Mucosa of gallbladder (tissue), 1 donor: ENCODE measurements at places on chromosomes 6 and 20. TPM values are rescaled to one million over a fixed set of nuclear protein-coding genes. Genes with fewer than 3 reads are reported as not detected.

- no peak for DNase-seq
Measured at GRCh38 chr20:57259121-57259937, 7.1 kb downstream of the BMP7 start.

DNA sequence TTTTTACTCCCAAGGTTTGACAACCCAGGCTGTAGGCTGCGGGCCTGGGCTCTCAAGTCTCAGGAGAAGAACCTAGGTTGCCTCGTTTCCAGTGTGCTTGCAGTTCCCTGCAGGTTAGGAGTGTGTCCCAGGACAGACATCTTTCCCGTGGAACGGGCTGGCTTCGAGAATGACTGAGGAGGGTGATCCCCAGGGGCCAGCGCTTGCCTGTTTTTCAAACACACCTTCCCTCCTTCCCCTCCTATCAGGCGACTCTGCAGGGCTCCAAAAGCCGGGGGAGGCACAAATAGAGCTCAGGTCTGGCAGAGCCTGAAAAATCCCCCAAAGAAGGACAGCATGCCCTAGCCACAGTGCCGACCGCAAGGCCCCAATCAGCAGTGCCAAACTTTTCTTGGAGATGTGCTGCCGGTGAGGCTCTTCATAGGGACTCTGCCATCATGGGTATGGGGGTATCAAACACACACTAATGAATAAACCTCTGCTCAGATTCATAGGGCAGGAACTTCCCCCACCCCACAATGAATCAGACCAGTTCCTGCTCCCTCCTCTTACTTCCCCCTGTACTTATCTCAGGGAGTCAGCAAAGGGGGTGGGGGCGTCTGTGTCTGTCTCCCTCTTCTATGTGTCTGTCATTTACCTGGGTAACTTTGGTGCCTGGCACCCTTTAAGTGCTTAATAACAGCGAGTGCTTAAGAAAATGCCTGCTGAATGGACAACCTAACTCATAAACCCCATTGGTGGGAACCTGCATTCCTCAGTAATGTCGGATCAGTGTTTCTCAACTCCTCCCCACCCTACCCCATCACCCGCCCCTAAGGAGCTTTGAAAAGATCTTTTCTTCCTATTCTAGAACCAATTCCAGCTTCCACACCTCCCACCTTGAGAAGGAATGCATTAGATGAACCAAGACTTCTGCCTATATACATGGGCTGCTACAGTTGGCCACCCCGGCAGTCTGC lies 1.6 kb downstream of the KCNG1 start:
- no peak for DNase-seq

DNA sequence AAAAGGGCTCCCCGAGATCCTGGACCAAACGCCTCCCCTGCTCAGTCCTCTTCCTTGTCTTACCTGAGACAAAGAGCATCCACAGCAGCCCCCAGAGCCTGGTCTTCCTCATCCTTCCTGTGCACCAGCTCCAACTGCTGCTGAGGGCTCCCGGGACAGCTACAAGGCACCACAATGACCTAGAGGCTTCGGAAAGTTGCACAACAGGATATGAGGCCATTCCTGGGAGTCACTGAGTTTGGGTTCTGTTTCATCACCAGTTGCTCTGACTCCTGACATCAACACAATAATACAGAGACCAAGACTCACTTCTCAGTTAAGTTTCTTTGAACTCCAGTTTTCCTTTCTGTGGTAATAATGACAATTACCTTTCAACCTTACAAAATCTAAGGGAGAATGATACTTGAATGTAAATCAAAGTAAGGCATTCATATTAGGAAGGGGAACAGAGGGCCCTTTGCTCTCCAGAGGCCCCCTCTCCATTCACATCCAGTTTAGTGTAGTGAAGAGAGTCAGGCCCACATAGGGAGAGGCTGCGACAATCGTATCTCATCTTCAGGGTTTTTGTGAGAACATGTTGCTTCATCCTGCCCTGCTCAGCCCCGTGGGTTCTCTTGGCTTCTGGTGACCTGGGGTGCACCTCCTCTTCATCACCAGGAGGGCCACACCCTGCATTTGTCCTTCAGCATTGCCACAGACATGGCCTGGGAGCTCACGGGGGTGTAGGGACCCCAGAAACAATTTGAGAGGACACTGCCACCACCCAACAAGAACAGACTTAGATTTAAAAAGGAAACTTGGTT lies at the start of gene TREM1:
TSS of gene TREM1 (minus strand) at position 139 of the 803 bp plus-strand sequence. CDS start at position 112, 27 bp downstream.
- DNase-seq: peak; percentile 44

GRCh38 chr6:133047065-133047665 lies 194.0 kb upstream of the EYA4 start:
- DNase-seq: no peak

DNA sequence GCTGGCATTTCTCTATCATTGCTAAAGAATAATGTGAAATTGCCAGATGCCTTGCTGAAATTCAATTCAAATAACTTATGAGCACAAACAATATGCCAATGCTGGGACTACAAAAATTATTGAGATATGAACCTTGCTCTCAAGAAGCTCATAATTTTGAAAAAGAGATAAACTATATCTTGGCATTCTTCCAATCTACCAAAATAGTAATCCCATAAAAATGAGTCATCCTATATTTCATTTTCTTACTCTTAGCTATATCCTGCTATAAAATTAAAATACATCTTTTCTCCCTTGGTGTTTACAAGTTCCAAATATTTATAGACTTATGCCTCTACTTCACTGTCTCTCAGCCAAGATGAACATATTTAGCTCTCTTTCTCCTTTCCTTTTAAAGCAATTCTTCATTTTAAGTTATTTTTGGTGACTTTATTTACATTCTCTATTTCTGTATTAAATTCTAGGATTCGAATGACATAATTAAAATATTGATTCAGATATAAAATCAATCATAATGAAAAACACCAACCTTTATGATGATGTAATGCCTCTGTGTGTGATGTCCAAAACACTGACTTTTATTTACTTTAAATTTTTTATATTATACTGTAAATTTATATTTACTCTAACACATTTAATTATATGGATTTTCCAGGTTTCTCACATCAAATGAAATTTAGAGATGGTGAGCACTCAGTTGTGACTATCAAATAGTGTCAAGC lies 152.6 kb downstream of the CDK19 start:
- DNase-seq: no peak

- DNase-seq: peak; percentile 86
Measured at GRCh38 chr6:31122791-31123706, 2.8 kb upstream of the CDSN start.

- DNase-seq: peak; percentile 44
Measured at GRCh38 chr6:31144296-31144969, 5.6 kb upstream of the PSORS1C2 start.

DNA sequence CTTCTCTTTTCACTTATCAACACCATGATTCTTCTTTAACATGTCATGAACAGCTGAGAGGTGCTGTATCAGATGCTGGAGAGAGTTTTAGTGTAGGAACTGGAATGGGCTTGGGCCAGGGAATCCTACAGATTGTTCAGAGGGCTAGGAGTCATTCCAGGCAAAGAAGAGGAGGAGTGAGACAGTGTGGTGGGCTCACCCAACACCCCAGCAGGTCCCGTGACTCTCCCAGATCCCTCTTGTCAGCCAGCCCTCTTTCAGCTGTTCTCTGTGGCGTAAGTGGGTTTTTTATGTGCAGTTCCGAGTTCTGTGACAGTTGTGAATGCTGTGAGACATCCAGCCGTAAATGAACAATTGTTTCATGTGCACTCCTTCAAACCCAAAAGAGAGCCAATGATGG lies 31.4 kb upstream of the CEP162 start:
- DNase-seq: no peak

DNA sequence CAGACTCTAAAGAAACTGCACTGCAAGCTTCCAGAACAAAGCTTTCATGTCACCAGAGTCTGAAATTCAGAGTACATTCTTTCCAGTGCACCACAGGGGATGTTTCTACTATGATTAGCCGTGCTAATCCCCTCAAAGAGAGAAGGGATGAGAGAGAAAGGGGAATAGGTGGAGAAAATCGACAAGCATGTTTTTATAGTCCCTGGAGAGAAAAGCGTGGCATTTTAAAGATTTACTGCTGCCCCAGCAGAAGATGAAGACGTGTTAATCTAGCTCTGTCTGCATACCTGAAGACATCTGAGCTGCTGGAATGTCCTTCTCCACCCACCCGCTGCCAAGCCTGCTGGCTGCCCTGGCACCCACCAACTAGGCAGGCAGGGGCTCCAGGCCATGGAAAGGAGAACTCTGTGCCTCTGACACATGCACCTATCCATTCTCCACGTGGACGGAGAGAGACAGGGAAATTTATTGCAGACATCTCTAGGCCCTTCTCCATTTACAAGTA lies 4.1 kb downstream of the MYLK4 start:
- no peak for DNase-seq

DNA sequence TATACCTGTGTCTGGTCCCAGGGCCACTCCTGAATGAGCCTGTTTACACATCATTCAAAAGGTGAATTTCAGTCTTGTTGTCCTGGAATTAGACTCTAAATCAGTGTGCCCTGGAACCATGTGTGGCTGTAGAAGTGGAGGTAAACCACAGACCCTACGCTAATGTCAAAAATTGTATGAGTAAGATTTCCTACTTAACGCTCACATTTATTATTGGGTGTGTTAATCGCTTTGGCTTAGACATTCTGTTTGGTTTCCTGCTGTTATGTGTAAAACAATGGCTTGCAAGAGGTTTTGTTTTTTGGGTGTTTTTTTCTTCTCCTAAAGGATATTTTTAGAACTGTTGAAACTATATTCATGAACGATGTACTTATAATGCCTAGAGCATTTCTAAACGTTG lies 19.3 kb downstream of the PLCB1 start:
- DNase-seq: no peak

The RAD21L1 gene
- not detected for total RNA-seq

The PRR18 gene
- not detected for total RNA-seq

The ABHD12 gene
- total RNA-seq: 81.1 TPM

The CDSN gene
- 0.17 TPM for total RNA-seq

The TMEM200A gene
- 1.9 TPM for total RNA-seq

The CBFA2T2 gene
- 21.2 TPM for total RNA-seq

The COL10A1 gene
- total RNA-seq: 0.09 TPM

The GGT7 gene
- total RNA-seq: 40.6 TPM
